ENCODE measurements at places on chromosomes 7 and 10.

DNA sequence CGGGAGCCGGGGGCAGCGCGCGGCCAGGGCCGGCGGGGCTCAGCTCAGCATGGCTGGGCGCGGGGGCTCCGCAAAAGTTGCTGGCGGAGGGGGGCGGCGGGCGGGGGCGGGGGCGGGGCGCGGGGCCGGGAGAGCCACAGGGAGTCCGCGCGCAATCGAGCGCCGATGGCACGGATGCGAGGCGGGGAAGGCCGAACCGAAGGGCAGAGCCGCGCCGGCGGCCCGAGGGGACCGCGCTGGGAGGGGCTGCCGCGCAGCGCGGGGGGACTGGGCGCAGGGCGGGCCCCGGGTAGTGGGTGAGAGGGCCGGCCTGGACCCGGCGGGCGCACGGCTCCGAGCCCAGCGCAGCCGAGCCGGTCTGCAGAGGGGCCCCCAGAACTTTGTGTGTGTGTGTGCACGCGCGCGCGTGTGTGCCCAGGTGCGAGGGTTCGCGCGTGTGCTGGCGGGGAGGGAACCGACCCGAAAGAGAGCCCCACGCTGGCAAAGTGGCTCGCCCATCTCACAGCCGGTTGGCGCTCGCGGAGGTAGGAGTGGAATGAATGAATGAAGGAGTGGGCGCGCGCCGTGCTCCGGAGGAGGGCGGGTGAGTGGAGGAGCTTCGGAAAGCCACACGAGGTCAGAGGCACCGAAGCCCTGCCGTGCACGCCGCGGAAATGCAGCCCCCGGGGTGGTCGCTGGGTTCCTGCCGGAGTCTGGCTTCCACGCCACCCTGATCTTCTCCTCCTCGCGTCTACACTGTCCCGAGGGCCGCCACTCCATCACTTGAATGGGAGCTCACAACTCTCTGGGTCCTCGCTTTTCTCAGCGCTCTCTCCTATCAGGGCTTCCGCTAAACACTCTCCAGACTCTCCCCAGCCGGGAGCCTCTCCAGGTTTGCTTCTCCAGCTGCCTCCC lies at the start of gene HIPK2:
Gene HIPK2, minus strand, starts transcription at position 51 of the 894 bp plus-strand sequence. CDS start 375 bp downstream, outside the sequence.
- DNase-seq = peak; percentile 45

DNA sequence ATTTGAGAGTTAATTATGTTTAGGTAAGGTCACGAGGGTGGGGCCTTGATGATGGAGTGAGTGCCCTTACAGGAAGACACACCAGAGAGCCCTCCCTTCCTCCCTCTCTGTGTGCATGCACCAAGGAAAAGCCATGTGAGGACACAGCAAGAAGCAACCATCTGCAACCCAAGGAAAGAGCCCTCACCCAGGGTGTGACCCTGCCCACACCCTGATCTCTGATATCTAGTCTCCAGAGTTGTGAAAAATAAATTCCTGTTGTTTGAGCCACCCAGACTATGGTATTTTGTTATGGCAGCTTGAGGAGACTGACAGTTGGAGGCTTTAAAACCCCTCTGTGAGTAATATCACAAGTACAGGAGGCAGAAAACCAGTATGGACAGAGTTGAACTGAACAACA lies 15.0 kb upstream of the MCM10 start:
- no peak for DNase-seq

DNA sequence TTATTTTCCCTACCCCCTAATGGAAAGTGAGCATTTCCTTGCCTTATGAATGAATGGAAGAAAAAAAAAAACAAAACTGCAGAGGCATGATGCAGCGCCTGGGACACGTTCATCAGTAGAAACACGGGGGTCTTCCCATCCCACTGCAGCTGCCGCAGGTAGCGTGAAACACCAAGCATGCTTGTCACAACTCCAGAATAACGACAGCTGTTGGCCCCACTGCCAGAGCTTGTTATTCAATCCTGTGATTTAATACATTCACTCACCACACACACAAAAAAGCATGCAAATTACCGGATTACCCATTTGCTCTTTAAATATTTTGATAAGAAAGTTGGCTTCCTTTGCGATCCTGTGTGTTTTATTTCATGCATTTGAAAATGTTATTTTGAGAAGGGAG lies 48.4 kb upstream of the GNA12 start:
- no peak for DNase-seq

DNA sequence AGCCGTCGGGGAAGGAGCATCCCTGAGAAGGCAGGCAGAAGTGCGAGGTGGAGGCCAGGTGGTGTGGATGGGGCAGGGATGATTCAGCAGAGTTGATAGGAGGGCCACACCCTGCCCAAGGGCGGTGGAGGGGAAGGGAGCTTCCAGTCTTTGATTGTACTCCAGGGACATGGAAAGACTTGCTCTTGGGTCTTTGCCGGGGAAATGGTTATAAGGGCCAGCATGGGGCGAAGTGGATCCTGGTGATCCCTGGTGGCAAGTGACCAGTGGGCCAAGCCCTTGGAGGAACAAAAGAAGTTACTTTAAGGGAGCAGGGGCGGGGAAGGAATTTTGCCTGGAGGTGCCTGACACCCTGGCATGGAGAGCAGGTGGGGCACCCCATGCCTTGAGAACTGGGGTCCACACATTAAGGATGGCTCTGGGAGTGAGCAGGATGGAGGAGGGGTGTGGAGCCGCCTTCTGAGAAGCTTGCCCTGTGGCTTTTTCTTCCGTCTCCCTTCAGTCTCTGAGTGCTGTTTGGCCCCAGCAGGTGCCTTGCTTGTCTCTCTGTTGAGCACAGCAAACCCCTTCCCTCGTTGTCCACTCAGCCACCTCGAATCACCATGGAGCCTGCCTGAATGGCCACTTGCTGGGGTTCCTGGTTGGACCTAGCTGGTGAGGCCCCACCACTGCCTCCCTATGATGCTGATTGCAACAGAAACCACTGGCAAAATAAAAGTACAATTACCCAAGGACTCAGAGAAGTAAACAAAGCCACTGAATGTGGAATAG lies 83.9 kb downstream of the RAMP3 start:
- no peak for DNase-seq

GRCh38 chr10:110818311-110819256 lies 53.1 kb upstream of the PDCD4 start:
- DNase-seq = no peak

DNA sequence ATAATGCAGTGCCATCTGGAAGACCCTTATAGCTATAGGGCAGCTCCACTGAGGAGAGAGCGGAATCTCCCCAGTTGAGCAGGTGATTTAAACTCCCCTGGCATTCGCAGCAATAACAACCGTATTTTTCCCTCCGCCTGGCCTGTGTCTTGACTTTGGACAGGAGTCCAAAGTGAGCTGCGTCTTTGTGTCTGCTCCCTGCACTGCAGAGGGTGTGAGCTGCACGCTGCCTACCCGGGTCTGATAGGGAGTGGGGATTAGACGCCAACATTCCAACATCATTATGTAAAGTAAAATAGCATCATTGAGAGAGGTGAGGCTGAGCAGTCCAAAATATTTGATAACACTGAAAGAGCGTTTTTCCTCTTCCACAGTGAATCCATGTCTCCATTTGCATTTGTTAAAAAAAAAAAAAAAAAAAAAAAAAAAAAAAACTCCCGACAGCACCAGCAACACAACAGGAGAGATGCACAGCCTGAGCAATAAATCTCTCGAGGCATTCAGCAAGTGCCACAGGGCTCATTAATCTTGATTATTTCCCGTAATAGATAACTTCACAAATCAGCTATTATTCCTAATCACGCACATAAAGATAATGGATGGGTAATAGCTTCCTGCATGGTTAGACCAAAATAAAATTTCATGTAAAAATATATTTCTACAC lies 68.6 kb downstream of the CELF2 start:
- no peak for DNase-seq

DNA sequence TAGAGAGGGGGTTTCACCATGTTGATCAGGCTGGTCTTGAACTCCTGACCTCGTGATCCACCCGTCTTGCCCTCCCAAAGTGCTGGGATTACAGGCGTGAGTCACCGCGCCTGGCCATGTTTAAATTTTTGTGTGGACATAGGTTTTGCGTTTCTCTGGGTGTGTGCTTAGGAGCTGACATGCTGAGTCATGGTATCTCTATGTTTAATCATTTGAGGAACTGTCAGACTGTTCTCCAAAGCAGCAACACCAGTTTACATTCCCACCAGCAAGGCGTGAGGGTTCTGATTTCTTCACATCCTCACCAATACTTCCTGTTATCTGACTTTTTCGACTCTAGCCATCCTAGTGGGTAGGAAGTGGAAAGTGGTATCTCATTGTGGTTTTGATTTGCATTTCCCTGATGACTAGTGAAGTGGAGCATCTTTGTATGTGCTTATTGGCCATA lies 153.7 kb downstream of the DNAJB6 start:
- DNase-seq = no peak

- no peak for DNase-seq
Observed at GRCh38 chr7:134645935-134646334, 718 bp upstream of the BPGM start.

DNA sequence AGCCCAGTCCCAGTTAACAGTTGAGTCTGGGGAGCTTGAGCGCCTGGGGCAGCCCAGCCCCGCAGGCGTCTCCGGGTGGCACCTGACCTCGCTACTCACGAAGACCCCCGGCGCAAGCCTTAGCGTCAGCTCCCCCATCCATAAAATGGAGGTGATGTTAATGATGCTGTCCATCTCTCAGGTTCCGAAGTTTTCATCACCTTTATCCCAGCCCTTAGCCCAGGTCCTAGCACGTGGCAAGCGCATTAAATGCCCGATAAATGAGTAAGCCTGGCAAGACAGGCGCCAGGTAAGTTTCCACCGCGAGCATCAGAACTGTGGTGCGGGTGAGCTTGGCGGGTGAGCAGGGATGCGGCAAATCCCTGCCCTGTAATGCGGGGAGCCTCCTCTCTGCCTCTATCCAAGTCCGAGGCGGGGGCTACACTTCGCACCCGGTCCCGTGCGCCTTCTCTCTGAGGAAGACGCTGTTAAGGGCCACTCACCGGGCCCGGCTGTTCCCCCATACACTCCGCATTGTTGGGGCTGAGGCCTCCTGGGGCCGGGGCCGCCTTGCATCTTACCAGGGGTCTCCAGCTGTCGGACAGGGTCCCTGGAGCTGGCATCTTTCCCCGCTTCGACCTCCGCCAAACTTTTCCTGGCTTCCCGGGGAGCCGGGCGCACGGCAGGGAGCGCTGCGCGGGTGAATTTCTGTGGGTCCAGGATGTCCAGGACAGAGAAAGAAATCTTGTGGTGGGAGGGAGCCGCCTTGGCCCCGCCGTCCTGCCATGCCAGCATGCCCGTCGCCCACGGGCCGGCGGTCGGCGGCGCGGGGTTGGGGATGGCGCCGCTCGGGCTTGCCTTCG lies 444 bp downstream of the NKX1-2 start:
- no peak for DNase-seq

- DNase-seq = no peak
Observed at GRCh38 chr10:78749898-78750297, 318.9 kb upstream of the ZMIZ1 start.

DNA sequence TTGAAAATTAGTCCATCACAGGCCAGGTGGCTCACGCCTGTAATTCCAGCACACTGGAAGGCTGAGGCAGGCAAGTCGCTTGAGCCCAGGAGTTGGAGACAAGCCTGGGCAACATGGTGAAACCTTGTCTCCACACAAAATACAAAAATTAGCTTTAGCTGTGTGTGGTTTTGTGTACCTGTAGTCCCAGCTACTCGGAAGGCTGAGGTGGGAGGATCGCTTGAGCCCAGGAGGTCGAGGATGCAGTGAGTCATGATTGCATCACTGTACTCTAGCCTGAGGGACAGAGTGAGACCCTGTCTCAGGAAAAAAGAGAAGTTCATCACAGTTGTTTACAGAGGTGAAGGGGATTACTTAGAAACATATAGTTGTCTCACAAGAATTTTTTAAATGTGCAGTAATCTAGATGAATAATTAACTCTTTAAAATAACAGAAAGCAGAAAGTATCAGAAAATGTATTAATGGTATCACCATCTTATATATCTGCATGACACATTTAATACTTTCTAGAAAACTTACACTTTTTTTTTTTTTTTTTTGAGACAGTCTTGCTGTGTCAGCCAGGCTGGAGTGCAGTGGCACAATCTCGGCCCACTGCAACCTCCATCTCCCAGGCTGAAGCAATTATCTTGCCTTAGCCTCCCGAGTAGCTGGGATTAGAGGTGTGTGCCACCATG lies 8.9 kb downstream of the LCOR start:
- DNase-seq = no peak

DNA sequence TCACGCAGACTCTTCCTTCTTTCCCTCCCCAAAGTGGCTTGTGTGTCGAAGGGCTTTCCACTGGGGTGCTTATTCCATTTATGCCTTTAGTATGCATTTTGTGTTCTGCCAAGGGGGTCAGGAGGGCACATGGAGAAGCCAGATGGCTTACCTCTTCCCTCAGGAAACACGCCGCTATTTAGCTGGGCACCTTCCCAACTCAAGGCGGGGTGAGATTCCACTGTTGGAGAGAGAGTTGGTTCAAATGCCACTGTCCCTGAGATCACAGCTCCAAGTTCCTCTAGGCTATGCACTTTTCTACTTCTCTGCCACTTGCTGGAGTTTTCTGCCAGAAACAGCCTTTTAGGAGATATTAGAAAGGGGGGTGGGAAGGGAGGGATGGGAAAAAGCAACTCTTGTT lies 1091.8 kb downstream of the LRMDA start:
- DNase-seq = no peak

DNA sequence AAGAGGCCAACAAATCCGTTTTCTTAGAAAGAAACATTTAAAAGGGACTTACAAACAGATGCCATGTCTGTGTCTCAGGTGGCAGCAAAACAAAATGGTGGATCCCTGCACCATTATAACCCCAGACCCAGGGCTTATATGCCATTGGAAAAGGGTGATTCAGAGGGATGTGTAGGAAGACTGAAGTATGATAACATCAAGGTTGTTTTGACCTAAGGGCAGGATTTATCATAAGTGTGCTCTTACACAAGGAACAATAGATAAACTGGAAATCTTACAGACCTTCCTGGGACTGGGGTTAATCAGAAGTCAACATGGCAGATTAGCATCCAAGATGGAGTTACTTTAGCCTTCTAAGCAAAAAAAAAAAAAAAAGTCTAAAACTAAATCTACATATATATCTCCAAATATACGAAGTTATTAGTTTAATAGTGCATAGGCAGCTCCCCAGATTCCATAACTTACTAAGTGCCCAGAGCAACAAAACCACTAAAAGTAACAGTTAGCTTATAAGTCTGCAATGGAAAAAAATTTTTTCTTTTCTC lies 34.3 kb upstream of the WNT16 start:
- no peak for DNase-seq

GRCh38 chr10:103854265-103854685 lies 1.1 kb downstream of the SH3PXD2A start:
- no peak for DNase-seq

DNA sequence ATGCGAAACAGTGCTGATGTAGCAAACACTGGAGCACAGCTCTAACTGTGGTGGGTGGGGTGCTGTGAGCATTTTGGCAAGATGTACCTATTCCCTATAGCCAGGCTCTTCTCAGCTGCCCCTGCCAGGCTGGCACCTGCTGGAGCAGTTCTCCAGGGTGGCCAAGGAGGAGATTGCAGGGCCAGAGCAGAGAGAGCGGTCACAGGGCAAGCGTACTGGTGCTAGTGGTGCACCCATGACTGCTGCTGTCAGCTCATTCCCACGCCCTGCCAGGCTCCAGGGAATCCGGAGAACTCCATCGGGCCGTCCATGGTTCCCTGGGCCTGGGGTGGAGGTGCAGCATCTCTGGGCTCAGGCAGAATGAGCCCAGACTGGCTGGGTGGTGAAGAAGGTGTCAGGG lies 2.1 kb downstream of the COL13A1 start:
- DNase-seq = no peak

Data from stimulated activated CD4-positive, alpha-beta T cell treated with anti-CD3 and anti-CD28 coated beads, Interleukin-1b, Interleukin-23, amount 100 ng/mL, for 24 hours (primary cell).